ENCODE measurements at places on chromosomes 4 and X.

DNA sequence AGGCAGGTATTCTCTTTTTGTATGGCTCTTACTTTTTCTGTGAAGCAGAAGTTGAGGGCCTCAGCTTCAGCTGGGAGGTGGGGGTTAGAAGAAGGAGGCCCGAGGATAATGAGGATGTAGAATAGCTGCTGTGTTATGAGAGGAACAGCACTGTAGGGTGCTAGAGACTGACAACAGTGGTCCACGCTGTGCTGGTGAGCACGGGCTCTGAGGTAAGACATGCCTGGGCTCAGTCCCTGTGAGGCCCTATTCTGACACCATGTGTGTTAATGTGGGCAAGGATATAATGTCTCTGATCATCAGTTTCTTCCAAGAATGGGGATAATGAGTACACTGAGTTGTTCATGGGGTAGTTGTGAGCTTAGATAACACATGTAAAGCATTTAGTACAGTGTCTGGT, 55.3 kb upstream of the SFRP2 start:
- DNase-seq = no peak

DNA sequence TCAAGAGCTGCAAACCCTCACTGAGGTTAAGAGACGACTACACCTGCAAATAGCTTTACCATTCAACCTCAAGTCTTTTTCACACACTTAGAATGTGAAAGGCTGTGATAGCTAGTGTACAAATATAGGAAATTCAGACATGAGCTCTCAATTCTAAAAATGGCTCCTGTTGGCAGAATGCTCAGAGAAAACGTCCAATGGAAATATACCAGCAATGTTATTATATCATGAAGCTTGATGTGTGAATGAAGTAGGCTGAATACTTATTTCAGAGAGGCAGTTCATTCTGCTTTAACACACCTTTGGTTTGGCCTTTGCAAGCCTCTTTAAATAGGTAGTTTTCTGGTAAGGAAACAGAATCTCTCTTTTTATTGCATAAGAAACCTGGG, 227.6 kb downstream of the ADAMTS3 start:
- DNase-seq = no peak

DNA sequence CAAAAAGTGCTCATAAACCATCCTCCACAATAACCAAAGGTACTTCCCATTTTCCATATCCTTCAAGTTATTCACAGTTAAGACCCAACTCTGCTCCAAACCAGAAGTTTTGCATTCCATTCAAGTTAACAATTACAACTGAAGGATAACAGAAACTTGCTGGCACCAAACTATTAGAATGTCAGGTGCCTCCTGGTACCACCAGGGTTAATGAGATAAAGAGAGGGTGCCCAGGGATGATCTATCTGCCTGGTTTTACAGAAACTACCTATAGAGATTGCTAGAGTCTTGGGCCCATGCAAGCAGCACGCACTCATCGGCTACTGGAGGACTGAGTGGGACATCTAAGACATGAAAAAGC, 114.6 kb downstream of the RBM47 start:
- DNase-seq = no peak

GRCh38 chr4:82642331-82642730, 80.5 kb upstream of the TMEM150C start:
- no peak for DNase-seq

DNA sequence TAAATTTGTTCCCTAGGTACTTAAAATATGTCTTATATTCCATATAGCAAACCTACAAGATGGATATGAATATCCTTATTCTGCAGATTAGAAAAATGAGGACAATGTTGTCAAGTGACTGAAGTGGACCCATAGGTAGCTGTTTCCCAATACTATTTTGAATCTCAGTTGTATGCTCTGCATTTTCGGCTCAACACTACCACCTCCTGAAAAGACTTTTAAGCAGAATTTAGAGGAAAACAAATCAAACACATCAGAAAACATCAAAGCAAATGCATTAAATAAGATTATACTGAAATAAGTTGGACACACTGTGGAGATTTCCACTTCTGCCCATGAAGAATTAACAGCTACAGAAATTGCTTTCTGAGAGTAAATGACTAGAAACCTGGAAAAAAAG, 488.7 kb downstream of the TRIML1 start:
- DNase-seq = no peak

DNA sequence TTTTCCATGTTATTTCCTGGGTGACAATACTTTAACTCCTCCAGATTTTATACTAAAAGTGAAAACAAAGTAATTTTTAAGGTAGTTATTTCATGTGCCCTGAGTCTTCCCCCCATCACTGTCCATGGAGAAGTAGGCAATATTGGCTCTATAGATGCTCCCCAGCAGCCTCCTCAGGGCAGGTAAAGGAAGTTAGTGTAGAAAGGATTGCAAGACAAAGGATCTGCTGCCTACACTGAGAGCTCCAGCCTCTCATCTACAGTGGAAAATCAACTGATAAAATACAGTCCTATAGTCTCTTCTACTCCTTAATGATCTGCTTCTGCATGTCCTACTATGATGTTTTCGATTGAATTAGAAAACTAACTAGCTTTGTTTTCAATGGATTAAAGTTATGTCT, 8.5 kb downstream of the POU3F4 start:
- DNase-seq = no peak

- DNase-seq = no peak
Measured at GRCh38 chrX:96713303-96713702, 28.7 kb downstream of the DIAPH2 start.

DNA sequence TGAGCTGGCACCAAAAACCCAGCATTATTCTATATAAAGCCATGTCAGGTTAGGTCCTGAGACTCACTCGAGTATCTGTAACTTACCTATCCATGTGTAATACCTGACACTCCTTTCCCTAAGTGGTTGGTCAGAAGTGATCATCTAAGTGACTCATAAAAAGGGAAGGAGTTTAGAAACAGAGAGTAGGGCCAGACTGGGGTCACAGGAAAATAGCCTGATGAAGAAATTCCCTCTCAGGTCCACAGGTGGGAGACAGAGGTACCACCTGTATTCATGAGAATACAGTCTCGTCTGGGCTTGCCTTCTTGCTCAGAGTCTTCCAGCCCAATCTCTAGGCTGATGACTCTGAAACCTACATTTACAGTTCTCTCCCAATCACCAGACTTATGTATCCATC, 161.8 kb upstream of the MAP3K15 start:
- DNase-seq = no peak

DNA sequence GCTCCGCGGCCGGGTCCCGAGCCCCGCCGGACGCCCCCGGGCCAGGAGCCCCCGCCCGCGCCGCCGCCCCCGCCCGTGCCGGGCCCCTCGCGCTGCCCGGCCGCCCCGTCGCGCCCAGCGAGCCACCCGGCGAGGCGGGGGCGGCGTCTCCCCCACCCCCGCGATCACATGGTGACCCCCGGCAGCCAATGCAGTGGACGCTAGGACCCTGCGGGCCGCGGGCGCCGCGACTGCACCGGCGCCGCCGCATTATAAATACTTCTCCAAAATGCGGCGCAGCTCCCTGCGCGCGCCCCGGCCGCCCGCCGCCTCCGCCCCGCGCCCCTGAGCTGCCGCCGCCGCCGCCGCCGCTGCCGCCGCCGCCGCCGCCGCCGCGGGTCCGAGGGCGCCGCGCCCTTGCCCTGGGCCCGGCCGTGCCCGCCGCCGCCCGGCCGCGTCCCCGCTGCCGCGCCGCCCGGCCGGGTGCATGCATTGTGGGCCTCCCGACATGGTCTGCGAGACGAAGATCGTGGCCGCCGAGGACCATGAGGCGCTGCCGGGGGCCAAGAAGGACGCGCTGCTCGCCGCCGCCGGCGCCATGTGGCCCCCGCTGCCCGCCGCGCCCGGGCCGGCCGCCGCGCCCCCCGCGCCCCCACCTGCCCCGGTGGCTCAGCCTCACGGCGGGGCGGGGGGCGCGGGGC, at the start of gene NAT8L:
Gene NAT8L, plus strand, starts transcription at position 282 of the 680 bp plus-strand sequence. Its CDS starts 185 bp downstream, at position 467.
- DNase-seq = no peak

DNA sequence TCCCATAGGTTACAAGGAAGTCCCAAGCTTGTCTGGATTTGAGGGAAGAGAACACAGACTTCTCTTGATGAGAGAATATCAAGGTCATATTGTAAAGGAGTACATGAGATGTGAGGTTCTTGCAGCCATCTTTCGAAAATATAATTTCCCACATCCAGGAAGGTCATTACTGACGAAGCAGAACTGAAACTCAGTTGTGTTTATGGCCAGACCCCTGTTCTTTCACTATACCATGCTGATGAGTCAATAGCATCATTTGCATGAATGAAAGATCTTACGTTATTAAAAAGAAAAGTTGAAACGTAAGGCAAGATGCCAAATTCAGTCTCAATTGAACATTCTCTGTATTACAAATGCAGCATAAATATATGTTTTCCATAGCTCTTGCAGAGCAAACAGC, 14.2 kb upstream of the CCDC149 start:
- DNase-seq = no peak

DNA sequence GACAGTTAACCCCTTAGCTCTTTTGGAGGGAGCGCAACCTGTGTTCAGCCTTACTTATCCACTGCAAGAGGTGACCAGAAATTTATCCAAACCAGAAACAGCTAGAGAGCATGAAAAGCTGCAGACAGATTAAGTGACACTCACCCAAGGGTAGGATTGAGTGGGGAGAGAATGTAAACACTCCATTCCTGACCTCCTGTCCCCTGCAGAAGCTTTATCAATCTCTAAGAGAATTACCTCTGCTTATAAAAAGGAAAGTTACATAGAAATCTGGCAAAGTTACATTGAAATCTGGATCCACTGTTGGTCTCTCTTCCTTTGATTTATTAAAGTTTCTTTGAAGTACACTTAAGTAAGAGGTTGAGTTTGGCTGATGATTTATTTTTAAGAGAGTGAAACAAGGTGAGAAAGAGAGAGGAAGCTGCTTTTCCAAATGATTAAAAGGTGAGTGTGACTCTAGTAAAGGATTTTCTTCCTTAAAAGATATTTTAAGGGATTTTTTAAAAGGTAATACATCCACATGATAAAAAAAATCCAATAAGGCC, 112.3 kb downstream of the ANAPC4 start:
- DNase-seq = no peak

DNA sequence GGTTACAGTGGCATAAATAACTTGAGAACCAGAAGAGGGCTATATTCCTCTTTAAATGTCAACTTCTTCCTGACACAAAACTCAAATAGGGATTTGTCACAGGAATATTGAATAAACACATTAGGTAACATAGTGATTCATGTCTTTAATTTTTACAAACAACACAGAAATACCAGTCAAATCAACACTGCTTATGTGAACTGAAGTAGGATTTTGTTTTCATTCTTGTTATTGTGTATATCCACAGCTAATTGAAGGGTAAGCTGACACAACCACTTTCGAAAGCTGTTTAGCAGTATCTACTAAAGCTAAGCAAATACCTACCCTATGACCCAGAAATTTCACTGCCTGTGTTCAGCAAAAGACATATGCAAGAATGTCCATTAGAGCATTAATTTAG, 120.4 kb upstream of the EOLA2 start:
- DNase-seq = no peak

GRCh38 chr4:4880492-4880891, 21.0 kb downstream of the MSX1 start:
- DNase-seq = no peak

GRCh38 chr4:186404562-186405134, 138.7 kb downstream of the F11 start:
- DNase-seq = no peak

GRCh38 chrX:100379388-100379986, 30.6 kb downstream of the PCDH19 start:
- DNase-seq = no peak

DNA sequence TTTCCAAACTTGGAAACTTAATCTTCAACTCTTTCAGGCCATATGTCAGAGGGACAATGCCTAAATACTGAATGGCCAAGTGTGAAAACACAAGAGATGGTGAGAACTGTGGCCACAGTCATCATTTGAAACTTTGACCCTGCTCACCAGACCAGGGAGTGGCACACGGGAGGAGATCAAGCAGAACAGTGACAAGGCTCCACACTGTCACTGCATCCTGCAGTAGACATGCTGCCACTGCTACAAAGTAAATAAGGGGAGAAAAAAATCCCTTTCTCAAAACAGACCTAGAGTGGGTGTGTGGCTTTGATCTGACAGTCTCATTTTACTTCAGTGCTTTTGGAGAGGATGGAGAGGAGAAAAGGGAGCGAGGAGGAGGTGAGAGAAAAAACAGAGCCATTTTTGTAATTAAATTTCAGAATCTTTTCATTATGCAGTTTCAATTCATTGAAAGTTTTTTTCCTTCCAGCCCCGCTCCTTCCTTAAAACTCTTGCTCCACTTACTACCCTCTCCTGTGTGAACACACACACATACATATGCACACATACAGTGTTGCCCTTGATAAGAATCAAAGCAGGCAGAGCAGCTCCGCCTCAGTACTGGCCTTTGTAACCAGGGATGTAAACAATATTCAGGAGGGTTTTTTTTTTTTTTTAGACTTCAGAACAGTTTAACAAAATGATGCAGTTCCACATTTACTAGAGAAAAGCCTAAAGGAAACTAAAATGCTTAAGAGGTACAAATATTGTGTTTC, 34.4 kb downstream of the NEXMIF start:
- no peak for DNase-seq

DNA sequence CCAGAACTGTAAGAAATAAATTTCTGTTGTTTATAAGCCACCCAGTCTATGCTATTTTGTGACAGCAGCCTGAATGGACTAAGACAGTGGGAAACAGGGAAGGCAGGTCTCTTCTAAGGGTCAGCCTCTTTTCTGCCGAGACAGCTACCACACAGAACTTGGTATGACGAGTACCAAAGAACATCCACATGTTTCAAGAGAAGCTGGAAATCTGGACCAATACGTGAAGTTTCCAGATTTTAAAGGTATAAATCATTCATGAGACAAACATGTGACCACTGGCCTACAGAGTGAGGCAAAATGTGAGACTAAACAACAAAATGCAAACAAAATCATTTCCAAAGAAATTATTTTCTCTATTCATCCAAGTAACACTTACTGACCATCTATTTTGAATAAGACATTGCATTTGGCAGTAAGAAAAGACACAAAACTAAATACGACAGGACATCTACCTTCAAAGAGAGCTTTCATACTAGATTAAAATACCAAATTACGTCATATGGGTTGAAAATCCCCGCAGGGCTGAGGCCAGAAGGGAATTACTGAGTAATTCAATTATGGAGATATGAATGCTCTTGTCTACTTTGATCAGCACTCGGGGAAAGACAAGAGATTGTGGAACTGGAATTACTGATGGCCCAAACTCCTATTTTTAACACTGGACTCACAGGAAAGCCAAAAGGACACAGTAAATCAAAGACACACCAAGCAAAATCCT, 7.2 kb downstream of the SCARB2 start:
- DNase-seq = no peak

- DNase-seq = no peak
Measured at GRCh38 chrX:112830540-112830939, 10.1 kb downstream of the AMOT start.

GRCh38 chr4:123288309-123289025, 108.1 kb upstream of the SPRY1 start:
- DNase-seq = no peak

GRCh38 chr4:143961075-143961474, 55.7 kb upstream of the GYPE start:
- DNase-seq = no peak

GRCh38 chr4:133596459-133596858, 447.4 kb downstream of the PCDH10 start:
- no peak for DNase-seq

GRCh38 chr4:151114986-151115385, 15.6 kb downstream of the RPS3A start:
- no peak for DNase-seq

GRCh38 chr4:2741626-2742025, 14.5 kb downstream of the TNIP2 start:
- no peak for DNase-seq
